ENCODE measurements at places on chromosomes 5 and 9.

GRCh38 chr5:149823375-149823774, 93.3 kb downstream of the PPARGC1B start:
- no peak for DNase-seq

GRCh38 chr9:109483744-109484429, 14.2 kb downstream of the PTPN3 start:
- peak; percentile 65 for DNase-seq

GRCh38 chr9:101718192-101718591, 20.3 kb downstream of the GRIN3A start:
- no peak for DNase-seq

- no peak for DNase-seq
These were observed 7.6 kb downstream of the SPRY4 start for GRCh38 chr5:142317173-142317572.

- DNase-seq = no peak
These were observed 350.5 kb upstream of the DAB2 start for GRCh38 chr5:39775086-39775796.

DNA sequence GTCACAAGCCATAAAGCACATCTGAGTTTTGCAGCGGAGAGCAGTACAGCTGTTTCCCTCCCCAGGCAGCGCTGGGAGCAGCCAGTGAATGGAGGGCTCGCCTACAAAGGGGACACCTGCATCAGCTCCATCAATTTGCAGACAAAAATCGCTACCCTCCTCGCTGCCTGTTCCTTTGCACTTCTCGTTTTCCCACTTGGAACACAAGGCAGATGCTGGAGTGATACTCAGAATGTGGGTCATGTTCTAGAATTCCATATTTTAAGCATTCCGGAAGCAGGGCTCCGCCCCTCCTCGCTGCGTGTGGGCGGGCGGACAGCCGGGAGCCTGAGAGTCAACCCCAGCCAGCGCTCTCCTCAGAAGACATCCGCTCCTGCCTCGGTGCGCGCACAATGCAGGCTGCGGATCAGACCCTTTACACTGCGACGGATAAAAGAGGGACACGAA, 92.1 kb downstream of the LMNB1 start:
- no peak for DNase-seq

DNA sequence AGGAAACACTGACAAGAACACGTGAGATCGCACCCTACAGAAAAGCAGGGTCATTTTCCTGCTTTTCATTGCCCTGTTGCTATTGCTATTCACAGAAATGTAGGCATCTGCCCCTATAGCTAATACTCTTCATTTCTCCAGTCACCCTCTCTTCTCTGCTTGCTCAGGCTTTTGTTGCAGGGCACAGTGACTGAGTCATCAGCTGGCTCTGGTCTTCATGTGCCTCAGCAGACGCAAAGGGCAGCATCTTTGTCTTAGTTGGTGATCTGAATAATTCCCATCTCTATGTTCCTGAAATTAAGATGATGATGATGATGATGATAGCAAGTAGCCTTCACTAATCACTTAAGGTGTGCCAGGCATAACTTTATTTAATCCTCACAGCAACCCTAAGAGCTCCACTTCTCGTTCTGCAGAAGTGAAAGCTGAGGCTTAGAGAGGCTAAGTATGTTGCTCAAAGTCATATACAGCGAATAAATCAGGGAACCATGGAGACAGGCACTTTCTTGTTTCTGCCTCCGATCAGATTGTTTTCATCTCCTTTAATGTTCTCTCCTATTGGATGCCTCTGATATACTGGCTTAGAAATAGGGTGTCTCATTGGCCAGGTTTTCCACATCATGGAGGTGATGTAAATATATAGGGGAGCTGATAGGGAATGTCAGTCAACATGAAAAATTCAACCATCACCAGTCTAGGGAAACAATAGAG, 133.0 kb upstream of the STK32A start:
- DNase-seq = no peak

- no peak for DNase-seq
These were observed 401.2 kb upstream of the RORB start for GRCh38 chr9:74095925-74096324.

DNA sequence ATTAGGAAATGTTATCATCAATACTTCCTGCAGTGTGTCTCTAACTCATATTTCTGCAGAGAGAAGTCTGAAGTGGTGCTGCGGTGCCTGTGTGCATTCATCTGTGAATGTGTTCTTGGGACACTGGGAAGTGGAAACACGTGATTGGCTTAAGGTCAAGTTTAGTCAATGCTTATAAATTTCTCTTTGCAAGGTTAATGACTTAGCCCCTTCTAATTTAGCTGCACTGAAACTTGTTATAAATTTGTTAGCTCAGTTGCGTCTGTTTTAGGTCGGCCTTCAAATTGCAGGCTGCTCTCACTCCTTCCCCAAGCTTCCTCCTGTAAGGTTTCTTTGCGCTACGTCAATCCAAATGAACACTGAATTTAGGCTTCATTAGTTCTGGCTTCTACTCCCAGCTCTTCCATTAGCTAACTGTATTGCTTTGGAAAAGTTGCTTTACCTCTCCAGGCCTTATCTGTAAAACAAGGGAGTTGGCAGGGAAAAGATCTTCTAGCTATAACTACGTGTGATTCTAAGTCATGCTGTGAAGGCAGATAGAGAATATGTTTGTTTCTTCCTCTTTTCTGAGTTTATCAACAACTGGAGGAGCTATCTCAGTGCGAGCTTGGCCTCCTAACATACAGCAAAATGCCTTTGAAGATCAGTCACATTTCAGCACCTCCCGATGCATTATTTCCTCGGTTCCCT, 341.8 kb downstream of the NFIB start:
- no peak for DNase-seq
